Lower leg skin (tissue), 4 donors: ENCODE measurements at places on chromosomes 12 and 14. TPM values are rescaled to one million over a fixed set of nuclear protein-coding genes. Genes with fewer than 3 reads are reported as not detected.

DNA sequence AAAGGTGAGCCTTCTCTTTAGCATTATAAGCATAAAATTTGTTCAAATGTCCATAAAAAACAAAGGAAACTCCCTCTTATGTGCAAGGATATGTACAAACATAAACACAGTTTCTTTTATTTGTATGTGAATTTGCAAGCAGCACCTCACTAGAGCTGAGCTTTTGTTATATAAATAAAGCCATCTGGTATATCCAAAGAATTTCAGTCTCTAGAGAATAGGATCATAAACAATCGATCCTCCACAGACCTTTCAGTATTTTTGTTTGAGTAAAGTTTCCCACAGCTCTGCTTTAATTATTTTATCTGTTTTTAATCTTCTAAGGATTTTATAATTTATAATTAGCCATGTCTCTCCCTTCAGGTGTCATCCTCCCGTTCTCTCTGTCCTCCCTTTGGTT lies 89.2 kb downstream of the OTOGL start:
- no peak for DNase-seq

DNA sequence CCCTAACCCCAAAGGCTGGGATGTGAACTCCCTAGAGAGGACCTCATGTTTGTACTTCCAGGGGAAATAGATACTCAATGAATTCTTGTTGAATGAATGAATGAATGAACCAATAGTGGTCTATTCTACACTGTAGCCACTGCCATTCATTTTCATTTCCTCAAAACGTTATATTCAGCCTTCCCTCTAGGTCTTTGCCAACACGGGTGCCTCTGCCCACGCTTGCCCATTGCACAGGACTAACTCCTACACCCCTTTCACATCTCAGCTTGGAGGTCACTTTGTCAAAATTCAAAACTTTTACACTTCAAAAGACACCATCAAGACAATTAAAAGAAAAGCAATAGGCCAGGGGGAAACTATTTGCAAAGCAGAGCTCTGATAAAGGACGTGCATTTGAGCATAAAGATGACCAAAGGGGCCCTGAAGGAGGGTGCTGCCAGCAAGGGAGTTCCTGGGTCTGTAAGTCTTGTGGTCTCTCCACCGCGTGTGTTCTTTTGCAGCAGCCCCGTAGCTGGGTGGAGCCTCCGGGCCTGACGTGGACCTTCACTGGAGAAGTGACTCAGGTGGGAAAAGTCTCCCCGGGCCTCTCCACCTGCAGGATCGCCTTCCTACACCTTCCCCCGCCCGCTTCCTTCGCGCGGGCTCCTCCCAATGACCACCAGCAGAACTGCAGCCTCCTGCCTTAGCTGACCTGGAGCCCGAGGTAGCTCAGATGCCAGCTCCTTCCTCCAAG lies 31.5 kb downstream of the TMEM63C start:
- DNase-seq = no peak

- DNase-seq = no peak
Measured at GRCh38 chr14:62432955-62433354, 612.3 kb downstream of the KCNH5 start.

GRCh38 chr12:40691913-40692764 lies at the start of gene CNTN1:
Gene CNTN1, plus strand, starts transcription at chr12:40692439.
- peak; percentile 34 for DNase-seq

- DNase-seq = no peak
Measured at GRCh38 chr12:41424651-41425050, 236.5 kb downstream of the PDZRN4 start.

DNA sequence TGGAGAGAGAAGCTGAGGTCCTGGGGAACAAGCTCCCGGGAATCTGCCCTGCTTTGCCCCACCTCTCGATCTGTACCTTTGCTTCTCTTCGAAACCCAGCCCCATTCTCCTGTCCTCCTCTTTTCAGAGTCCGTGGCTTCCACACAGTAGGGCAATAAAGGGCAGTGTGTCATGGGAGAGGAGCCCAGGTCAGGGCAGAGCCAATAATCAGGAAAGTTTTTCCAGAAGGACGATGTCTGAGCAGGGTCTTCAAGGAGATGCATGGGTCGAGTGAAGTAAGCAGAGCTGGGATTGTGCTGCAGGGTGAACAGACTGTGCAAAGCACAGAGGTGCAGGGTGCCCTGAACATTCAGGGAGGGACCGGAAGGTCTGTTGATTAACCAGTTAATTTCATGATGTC lies 22.1 kb upstream of the SERPINA4 start:
- DNase-seq = peak; percentile 58

DNA sequence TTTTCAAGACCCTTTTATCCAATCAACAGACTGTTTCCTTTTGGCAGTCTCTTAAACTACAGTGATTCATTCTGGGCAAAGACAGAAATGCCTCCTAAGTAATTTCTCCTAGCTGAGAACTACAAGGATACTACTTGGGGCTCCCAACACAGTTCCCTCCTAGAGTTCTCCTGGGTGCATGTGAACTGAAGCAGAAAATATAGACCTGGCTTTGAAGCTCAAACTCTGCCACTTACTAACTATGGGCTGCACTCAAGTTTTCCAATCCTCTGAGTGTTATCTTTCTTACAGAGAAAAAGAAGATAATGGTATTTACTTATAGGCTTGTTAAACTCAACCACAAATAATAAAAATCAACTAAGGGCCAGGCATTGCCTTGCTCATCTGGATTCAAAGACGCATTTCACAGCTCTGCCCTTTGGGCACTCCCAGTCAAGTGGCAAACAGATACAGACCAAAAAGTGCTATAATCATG lies 97.6 kb downstream of the EFCAB11 start:
- DNase-seq = no peak

The SLC7A8 gene
- total RNA-seq = 32.5 TPM

The PTGER2 gene
- 1.9 TPM for total RNA-seq

The CLECL1 gene
- total RNA-seq = not detected

The KRT77 gene
- total RNA-seq = 122 TPM

DNA sequence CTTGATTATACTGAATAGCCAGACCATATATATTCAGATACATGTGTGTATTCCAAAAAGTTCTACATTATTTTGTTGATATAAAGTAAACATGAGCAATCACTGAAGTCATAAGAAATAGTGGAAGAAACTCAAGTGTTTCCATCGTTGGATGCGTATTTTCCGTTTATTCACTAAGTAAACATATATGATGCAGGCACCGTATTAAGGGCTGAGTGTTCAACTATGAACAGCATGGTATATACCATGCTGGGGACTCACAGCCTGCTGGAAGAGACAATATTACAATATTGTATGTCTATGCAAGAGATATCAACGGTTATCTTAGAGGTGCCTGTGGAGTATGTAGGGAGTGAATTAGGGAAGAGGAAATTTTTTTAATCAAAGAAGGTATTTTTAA lies 1.2 kb downstream of the PYROXD1 start:
- no peak for DNase-seq

The LIN7A gene
- total RNA-seq = 0.52 TPM

- no peak for DNase-seq
Measured at GRCh38 chr12:67534681-67535080, 113.9 kb upstream of the DYRK2 start.

DNA sequence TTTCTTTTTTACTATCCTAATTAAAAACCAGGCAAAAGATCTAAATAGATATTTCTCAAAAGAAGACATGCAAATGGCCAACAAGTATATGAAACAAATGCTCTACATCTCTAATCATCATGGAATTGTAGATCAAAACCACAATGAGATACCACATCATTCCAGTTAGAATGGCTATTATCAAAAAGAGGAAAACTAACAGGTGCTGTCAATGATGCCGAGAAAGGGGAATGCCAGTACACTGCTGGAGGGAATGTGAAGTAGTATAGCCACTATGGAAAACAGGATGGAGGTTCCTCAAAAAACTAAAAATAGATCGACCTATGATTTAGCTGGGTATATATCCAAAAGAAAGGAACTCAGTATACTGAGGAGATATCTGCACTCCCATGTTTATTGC lies 39.0 kb upstream of the C12orf75 start:
- no peak for DNase-seq

DNA sequence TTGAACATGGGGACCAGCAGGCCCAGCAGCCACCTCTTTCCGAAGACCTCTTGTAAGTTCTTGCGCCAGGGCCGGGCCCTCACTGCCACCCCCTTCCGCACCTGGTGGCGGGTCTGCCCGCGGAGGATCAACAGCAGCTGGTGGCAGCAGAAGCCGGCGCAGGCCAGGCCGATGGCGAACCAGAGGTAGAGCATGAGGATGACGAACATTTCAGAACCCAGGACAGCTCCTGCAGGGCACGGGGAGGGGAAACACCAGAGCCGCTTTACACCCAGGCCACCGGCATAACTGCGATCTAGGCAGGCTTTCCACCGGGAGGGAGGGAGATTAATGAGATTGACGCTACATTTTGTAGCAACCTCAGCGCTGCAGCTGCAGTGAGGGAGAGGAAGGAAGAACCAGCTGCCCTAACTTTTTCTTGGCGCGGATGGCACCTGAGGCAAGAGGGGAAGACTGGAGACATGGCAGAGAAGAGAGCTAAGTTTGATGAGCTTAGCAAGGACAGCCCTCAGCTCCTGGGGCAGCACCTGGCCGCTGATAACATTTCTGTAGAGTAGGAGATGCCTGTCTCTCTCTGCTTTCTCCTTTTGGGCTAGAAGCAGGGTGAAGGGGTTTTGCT lies 7.8 kb downstream of the ZDHHC22 start:
- DNase-seq = no peak

GRCh38 chr12:89717759-89718523 lies 9.3 kb upstream of the ATP2B1 start:
- DNase-seq = no peak

GRCh38 chr14:73338551-73338950 lies 101.2 kb downstream of the PAPLN start:
- no peak for DNase-seq

- DNase-seq = no peak
Measured at GRCh38 chr14:80906946-80907345, 34.6 kb downstream of the CEP128 start.

- no peak for DNase-seq
Measured at GRCh38 chr14:71538938-71539649, 393.1 kb upstream of the RGS6 start.

The DIO2 gene
- 16.5 TPM for total RNA-seq

DNA sequence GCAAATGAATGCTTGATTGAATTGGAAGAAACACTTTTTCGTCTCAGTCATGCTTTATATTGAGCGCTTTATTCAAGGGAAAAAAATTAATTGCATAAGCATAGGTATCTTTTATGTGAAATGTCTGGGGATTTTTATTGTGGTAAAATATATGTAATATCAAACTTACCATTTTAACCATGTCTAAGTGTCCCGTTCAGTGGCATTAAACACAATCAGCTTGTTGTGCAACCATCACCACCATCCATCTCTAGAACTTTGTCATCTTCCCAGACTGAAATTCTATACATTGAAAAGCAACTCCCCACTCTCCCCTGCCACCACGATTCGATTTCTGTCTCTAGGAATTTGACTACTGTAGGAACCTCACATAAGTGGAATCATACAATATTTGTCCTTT lies 39.8 kb downstream of the PHLDA1 start:
- no peak for DNase-seq

DNA sequence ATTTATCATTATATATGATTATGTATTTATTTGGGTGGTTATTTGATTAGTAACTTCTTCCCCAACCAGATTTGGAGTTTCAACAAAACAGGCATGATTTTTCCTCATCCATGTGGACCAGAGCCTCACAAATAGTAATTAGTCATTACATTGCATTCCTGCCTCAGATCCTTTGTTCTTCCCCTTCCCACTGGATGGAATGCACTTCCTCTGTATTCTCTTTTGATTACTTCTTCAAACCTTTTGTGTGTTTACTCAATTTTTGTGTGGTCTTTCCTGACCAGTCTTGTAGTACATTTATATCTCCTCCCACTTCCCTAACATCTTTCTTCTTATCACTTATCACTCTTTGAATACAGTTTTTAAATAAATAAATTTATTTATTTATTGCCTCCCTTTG lies 15.5 kb downstream of the SYT1 start:
- no peak for DNase-seq

- DNase-seq = no peak
Measured at GRCh38 chr12:25637752-25638151, 84.7 kb upstream of the LMNTD1 start.

The RASAL1 gene
- total RNA-seq = 39.3 TPM

The SLC5A8 gene
- total RNA-seq = not detected

DNA sequence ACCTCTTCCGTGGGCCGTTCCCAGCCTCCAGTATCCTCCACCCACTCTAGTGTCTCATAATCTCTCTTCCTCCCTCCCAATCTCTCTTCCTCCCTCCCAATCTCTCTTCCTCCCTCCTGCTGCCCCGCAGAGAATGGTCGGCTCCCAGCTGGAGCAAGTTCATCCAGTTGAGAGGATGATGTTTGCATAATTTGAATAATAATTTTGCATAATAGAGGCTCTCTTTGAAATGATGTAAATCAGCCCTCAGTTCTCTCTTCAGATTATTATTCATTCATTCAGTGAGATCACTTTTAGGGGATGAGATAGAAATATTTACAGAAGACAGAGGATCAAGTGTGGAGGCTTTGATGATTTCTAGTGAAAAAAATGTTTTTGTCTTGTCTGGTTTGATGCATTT lies 125.0 kb downstream of the PTPN11 start:
- no peak for DNase-seq
